ENCODE measurements at places on chromosomes 11 and 22.

DNA sequence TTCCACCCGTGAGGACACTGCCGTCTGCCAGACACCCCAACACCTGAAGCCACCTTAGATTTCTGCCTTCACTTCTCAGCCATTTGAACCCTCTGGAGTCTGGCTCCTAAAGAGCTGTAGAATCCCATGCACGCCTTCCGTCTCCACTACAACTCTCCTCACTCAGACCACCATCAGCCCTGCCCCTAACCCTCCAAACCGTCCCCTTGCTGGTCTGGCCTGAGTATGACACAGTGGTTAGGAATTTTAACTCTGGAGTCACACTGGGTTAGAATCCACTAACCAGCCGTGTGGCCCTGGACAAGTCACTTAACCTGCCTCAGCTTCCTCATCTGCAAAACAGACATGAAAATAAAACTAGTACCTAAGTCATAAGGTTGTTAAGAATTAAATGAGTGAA lies 3.0 kb downstream of the CNIH2 start:
- DNase-seq, result no peak

DNA sequence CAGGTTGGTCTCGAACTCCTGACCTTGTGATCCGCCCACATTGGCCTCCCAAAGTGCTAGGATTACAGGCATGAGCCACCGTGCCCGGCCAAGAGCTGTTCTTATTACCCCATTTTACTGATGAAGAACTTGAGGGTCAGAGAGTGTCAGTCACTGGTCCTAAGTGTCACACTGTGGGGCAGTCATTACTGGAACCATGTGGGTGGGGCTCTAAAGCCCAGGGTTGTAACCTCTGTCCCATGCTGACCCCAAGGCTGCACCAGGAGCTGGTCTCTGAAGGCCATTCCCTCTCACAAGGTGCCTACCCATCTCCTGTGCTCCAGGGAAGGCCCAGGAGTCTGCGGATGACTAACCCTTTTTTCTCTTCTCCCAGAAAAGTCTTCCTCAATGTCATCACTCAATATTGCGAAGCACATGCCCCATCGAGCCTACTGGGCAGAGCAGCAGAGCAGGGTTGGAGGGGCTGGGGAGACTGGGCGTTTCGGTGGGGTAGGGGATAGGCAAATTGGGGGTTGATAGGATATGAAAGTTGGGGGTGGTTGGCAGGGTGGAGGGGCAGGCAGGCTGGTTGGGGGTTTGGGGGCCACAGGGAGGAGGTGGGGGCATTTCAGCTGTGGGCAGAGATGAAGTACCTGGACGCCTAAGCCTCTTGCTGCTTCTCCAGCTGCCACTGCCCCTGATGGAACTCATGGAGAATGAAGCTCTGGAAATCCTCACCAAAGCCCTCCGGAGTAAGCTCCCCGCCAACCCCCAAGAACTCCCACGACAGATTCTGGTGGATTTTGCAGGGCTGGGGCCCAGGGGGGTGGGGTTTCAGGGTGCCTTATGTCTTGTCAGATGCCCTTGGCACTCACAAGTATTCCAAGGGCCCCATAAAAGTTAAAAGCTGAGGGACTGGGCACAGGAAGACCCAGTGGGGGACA lies 2.0 kb upstream of the ESRRA start:
- DNase-seq, result no peak

GRCh38 chr11:128236506-128237498 lies 350.6 kb downstream of the ETS1 start:
- no peak for DNase-seq

GRCh38 chr22:42797011-42797410 lies 60.1 kb downstream of the ARFGAP3 start:
- no peak for DNase-seq

DNA sequence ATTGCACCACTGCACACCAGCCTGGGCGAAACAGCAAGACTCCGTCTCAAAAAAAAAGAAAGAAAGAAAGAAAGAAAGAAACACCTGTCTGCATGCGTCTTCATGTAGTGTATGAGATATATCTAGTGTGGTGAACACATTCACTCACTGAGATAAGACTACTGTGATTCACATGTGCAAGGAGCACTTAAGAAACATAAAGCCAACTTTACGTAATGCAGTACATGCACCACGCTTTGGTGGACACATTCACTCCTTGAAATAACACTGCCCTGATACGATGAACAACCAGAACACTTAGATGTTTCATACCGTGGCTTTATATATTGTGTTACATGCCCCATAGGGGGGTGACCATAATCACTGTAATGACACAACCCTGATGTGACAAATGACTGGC lies 96.0 kb downstream of the MICAL3 start:
- DNase-seq, result no peak

- DNase-seq, result no peak
Measured at GRCh38 chr11:127061947-127062346, 61.4 kb upstream of the KIRREL3 start.

GRCh38 chr11:45209891-45210699 lies 63.7 kb downstream of the PRDM11 start:
- no peak for DNase-seq

DNA sequence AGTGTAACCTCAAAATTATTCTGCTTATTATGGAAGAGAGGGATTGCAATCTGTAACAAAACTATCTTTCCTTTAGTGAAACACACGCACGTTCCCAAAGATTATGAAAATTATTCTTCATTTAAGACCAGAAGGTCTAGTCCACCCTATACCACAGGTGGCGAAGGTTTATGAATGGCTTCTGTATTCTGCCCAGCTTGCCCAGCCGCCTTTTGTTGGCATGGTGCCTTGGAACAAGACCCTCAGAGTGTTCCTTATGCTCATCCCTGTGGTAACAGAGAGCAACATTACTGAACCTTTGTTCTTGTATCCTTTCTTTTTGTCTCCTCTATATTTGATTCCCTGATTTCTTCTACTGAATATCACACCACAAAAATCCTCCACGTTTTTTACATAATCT lies 116.4 kb downstream of the FAR1 start:
- DNase-seq, result no peak

DNA sequence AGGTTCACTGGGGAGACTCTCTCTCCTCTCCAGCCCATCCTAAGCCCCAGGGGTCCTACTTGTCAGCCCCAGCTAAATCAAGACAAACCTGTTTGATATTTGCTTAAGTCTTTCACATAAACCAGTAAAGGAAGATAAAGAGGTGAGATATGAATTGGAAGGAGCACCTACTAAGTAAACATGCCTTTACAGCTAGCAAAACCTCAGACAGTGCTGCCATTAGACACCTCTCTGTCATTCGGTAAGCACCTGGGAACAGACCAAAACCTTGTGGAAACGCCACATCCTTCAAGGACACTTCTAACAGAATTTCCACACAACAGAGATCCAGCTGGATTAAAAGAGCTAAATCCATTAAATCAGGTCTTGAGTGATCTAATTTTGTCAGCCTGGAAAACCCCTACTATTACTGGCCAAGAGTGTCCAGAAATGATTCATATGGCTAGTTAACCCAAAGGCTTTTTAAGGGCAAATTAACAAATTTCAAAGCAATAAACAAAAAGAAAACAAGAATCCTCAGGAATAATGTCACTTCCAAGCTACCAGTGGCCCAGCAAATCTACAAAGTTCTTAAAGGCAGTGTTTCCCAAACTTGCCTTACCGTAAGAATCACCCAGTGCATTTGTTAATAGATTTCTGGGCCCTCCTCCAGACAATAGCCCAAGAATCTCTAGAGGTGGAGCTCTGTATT lies 2.4 kb downstream of the VPS37C start:
- no peak for DNase-seq

Measured in activated CD4-positive, alpha-beta T cell treated with anti-CD3 and anti-CD28 coated beads, Interleukin-2, amount 50 U/mL, for 48 hours (primary cell).